Omental fat pad (tissue), 4 donors: ENCODE measurements at places on chromosomes 12 and 14.

DNA sequence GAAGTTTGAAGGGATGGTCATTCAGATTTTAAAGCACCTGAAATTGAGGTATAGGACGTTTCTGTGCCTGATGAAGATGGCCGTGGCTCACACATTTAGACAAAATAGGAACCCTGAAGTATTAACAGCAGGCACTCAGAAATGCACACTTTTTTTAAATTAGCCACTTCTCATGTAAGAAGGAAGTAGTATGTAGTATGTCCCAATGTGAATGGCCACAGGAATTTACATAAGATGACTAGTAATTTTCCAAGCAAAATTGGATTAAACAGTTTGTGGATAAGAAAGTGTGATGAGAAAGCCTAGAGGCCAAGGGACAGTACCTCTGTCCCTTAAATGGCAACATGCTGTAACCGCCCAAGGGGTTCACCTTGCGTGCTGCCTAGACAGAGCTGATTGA is 1.8 kb upstream of the MIS18BP1 start:
- DNase-seq = no peak

DNA sequence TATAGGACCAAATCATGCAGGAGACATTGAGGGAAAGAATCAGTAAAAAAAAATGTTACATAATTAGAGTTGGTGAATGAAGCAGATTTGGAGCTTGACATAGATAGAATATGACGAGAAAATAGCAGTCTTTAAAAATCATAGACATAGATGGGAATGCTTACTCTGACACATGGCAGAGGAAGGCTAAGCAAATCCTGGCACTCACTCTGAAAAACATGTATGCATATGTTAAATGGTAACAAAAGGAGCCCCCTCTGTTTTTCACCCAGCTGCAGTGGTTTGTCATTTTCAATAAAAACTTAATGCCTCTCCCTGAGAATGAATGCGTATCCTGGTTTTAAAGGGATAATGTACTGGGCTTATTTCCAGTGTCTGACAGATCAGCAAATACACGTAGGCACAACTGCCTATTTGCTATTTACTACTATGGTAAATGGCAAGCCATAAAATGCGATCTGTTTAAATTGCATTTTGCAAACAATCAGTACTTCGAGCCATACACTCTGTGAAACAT is 561.2 kb upstream of the SEL1L start:
- DNase-seq = no peak

DNA sequence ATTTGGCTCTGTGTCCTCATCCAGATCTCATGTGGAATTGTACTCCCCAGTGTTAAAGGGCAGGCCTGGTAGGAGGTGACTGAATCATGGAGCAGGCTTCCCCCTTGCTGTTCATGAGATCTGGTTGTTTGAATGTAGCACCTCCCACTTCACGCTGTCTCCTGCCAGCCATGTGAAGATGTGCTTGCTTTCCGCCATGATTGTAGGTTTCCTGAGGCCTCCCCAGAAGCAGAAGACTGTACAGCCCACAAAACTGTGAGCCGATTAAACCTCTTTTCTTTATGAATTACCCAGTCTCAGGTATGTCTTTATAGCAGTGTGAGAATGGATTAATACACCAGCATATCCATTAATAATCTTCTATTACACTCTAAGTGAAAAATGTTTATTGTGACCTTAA is 70.2 kb downstream of the BAZ1A start:
- no peak for DNase-seq

DNA sequence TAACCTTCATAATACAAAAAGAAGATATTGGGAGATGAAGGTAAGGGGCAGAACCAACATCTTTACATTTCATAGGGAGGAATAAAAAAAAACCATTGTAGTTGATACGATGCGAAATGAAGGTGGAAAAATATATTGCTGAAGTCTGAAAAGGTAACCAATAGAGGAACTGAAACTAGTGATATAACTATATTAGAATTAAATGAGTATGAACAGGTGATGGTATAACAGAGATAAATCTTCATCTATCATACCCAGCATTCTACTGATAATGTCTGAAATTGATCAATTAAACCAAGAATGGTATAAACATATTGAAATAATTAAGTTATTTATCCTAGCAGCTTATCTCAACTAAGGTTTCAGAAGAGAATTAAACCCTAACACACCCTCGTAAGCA is 332.1 kb downstream of the NELL2 start:
- DNase-seq = no peak

DNA sequence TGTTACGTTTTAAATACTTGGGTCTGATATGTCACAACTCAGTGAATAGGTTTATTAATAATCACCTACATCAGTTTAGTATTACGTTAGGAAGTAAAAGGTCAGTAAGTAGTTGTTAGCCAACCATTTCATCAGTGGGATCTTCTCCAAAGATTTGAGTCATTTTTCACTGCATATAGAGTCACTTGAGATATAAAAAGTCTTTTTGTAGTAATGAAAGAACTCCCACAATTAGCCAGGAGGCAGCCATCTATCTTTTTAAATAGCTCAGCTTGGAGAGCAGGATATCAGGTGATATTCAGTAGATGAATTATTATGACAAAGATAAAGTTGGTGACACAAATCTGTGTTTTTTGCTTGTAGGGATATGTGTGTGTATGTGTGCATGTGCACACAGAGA is 309.3 kb downstream of the PDZRN4 start:
- DNase-seq = no peak

DNA sequence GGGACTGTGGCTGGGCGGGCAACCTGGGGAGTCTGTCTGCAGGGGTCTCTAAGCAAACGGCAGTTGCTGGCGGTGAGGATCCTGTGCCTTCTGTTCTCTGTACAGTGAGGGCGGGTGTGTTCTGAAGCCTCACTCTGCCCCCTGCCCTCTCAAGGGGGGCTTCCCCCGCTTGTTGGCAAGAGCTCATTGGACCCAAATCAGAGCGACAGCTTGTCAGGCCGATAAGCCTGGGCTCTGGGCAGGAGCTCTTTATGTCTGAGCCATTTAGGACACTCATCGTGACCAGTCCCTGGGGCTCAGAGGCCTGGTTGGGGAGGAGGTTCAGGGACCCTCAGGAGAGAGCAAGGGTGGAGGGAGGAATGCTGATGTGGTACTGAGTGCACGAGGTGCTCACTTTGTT is 136.0 kb downstream of the TSPAN9 start:
- no peak for DNase-seq

GRCh38 chr12:113725557-113725876 is 240.6 kb downstream of the RBM19 start:
- no peak for DNase-seq

DNA sequence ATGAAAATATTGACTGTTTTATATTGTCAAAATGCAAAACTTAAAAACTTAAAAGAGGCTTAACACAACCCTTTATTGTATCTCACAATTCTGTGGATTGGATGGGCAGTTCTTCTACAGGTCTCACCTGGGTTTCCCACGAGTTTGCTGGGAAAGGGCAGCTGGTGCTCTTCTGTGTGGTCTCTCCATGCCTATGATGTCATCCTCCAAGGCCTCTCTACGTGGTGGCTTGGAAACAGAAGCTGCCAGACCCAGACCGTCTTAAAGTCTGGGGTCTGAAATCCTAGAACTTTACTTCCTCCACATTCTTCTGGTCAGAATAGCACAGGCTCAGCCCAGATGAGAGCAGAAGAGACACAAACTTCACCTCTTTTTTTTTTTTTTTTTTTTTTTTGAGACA is 36.5 kb upstream of the KICS2 start:
- no peak for DNase-seq

DNA sequence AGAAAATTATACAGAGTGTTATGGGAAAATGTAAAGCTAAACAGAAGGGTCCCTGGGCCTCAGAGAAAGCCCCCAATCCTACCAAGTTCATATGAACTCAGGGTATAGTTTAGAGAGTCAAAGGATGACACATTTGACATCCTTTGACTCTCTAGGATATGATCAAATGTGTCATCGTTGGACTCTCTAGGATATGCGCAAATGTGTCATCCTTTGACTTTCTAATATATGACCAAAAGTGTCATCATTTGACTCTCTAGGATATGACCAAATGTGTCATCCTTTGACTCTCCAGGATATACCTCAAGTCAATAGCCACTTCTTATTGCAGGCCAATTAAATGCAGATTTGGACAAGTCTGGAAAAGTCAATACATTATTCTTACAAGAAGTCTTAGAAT is 204.8 kb upstream of the IGF1 start:
- no peak for DNase-seq

DNA sequence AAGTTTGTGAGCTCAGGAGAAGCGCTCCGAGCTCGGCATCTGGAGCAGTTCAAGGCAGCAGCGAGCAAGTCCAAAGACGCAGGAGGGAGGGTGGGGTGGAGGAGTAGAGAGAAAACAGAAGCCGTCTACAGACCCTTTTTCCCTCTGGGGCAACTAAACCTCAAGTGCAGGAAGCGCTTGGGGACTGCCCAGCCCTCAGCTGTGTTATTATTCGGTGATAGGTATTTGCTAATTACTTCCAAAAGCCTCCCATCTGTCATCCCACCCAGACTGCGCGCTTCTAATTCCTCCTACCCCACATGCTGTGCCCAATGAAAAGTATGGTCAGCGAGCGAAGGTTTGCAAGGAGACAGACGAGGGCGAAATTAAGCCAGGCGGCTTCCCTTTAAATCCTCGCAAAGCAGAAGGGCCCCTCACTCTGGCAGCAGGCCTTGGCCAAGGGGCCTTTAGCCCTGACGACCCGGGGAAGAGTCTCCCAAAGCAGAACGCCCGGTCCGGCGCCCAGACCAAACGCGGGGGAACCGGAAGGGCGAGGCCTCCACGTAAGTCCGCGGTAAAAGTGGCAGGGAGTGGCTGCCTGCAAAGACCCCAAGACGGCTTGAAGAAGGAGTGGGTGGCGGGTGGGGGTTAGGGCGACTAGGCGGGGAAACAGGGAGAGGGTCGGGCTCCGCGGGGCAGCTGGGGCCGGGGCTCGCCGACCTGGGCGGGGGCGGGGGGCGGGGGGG is 507 bp upstream of the CD9 start:
- no peak for DNase-seq

DNA sequence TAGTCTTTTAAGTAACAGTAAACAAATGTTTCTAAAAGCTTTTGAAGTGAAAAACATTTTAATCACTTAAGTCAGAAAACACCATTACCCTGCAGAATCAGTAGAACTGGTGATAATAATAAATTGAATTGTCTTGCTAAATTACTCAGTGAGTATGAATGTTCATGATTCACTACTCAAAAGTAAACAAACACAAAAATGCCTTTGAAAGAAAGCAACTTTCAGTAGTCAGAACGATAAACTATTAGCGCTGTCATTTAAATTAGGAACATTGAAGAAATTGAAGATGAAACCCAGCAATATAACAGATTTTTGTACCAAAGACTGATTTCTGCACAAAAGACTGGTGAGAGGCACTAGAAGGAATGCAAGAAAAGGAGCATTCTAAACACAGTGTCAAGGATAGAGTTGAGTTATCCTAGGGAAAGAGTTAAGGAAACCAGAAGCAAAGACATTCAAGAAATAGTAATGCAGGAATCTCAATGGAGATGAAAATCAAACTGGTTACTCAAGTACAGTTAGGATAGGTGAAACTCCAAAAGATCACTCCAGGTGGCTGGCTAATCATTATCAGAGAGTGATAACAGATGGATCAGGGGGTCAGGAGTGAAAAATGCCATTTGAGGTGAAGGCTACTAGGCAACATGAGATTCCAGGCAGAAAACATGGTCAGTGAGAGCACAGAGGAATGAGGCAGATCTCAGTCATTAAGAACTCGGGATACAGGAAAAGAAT is 77.4 kb upstream of the ALG10 start:
- DNase-seq = no peak

- no peak for DNase-seq
Observed at GRCh38 chr12:3537719-3538465, 46.9 kb downstream of the PRMT8 start.

- DNase-seq = no peak
Observed at GRCh38 chr12:126899926-126900792, 1366.8 kb upstream of the TMEM132C start.

DNA sequence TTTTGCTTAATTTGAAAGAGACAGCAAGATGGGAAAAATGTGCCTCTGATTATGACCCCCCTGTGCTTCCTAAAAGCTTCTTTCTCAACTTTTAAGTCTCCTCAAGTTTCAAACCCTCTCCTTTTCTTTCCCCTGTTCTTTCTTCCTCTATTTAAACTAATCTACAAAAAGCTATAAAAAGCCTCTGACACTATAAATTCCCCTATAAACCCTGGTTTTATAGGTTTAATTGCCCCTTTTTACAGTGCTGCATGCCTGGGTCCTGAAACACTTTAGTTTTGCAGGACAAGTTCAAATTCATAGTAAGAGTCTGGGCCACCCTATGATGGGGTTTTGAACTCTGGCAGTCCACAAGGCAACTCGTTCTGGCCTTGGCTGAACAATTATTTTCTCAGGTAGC is 510.9 kb upstream of the TBX3 start:
- no peak for DNase-seq

GRCh38 chr12:41681898-41682297 is 462.8 kb downstream of the GXYLT1 start:
- DNase-seq = no peak

DNA sequence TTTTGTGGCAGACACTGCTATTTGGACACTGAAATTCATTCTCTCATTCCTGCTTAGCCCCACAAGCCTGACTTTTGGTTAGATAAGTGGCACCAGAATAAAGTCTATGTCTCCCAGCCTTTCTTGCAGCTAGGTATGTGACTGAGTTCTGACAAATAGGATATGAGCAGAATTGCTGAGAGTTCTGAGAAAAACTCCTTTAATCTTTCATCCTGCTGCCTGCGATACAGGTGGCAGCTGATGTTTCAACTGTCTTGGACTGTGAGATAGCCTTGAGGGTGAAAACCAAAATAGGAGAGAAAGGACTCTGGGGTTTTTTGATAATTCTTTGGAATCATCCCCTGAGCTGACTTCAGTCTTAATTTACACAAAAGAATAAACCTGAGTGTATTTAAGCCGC is 55.8 kb downstream of the MBIP start:
- DNase-seq = no peak

DNA sequence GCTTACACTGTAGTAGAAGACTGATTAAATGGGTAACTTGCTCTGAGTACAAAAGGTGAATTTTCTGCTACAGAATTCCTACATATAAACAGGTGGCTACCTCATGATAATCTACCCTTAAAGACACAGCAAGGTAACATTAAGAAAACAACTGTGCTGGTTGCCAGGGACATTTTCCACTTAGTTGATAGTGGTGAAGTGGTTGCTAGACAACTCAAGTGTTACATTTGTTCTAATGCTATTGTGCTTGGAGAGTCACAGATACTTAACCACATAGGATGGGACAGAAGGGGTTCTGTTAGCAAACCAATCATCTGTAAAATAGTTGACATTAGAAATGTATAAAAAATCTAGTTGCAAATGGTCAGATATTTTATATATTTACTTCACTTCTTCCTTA is 870.3 kb upstream of the SEL1L start:
- no peak for DNase-seq

- no peak for DNase-seq
Observed at GRCh38 chr14:55075628-55076175, 24.3 kb downstream of the MAPK1IP1L start.

GRCh38 chr14:69858801-69859200 is 20.4 kb upstream of the SMOC1 start:
- DNase-seq = no peak
